ENCODE measurements at places on chromosomes 1 and 21. TPM values are rescaled to one million over a fixed set of nuclear protein-coding genes. Genes with fewer than 3 reads are reported as not detected.

CCDC24 gene
- total RNA-seq, result 8.9 TPM

NCAM2 gene
- not detected for total RNA-seq

OR2L3 gene
- not detected for total RNA-seq

IL23R gene
- not detected for total RNA-seq

RPS6KC1 gene
- total RNA-seq, result 12.5 TPM

CAMK1G gene
- total RNA-seq, result 0.58 TPM

TMEM69 gene
- 22.4 TPM for total RNA-seq

C1QA gene
- not detected for total RNA-seq

RBP7 gene
- total RNA-seq, result 11.2 TPM

All from A549 treated with ZK216348 at 1 μM for 4 hours (cell line).